Vein endothelial cell (primary cell): ENCODE measurements at places on chromosomes 7 and 10. TPM values are rescaled to one million over a fixed set of nuclear protein-coding genes. Genes with fewer than 3 reads are reported as not detected.

HOXA1 gene
- total RNA-seq, result 0.96 and 1.6 TPM in 2 replicates

FAM53B gene
- 23.0 and 27.1 TPM in 2 replicates for total RNA-seq

MYO3A gene
- not detected in 2 replicates for total RNA-seq

PSMG3 gene
- total RNA-seq, result 20.3 and 33.7 TPM in 2 replicates

SFTPA1 gene
- not detected in 2 replicates for total RNA-seq

KLLN gene
- total RNA-seq, result 0.33 and 0.57 TPM in 2 replicates

CHST15 gene
- 71.8 and 88.5 TPM in 2 replicates for total RNA-seq

AOAH gene
- 0.10 and 0.65 TPM in 2 replicates for total RNA-seq

HMX2 gene
- not detected in 2 replicates for total RNA-seq

SPDYE1 gene
- total RNA-seq, result not detected in 2 replicates

GIMAP7 gene
- 25.2 and 31.6 TPM in 2 replicates for total RNA-seq

ETV1 gene
- 8.8 and 15.1 TPM in 2 replicates for total RNA-seq
